Endothelial cell of umbilical vein (primary cell): ENCODE measurements at places on chromosomes 4 and X. TPM values are rescaled to one million over a fixed set of nuclear protein-coding genes. Genes with fewer than 3 reads are reported as not detected.

- peak; percentile 21 for DNase-seq
- H3K4me3 ChIP-seq = peak overlapping the region; percentile 55
- H3K27me3 ChIP-seq = peaks cover 41% of the 10 kb centered on the region
- peaks cover 12% of the 10 kb centered on the region for H3K4me1 ChIP-seq
Observed at GRCh38 chr4:52052475-52052780, 1.3 kb downstream of the SPATA18 start.

DNA sequence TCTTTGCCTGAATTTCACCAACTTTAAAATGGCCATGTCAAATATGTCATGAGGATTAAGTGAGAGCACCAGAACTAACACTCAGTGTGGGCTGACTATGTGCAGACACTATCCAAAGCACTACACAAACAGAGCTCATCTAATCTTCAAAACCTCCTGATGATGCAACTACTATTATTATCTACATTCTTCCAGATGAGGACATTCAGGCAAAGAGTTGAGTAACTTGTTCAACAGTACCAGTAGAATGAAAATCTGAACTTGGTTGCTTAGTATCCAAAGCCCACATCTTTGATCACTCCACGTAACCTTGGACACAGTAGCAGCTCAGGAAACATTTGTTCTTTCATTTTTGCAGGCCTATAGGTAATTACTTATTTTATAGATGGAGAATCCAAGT, 90.1 kb downstream of the ATP8A1 start:
- H3K27ac ChIP-seq = no peak overlapping the region
- no peak for DNase-seq
- H3K36me3 ChIP-seq = no peaks in the 10 kb centered on the region
- H3K27me3 ChIP-seq = no peaks in the 10 kb centered on the region
- H3K4me1 ChIP-seq = no peaks in the 10 kb centered on the region

DNA sequence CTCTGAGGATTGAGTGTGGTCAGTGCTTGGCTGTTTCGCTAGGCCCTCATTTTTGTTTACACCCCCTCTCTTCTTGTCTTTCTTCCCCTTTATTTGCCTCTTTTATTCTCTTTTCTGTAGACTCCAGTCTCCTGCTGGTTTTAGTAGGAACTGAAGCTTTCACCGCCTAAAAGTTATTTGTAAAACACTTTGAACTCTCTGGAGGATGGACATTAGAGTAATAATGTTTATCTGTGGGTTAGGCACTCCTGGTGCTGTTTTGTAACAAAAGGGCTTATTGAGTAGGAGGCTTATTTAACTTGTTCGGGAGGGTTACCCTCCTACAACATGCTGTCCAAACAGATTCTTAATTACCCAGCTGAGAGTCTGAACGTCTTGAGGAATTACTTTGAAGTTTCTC, 1.6 kb upstream of the ARHGAP10 start:
- DNase-seq = no peak
- peaks cover 27% of the 10 kb centered on the region for H3K4me1 ChIP-seq
- no peaks in the 10 kb centered on the region for H3K27me3 ChIP-seq
- H3K36me3 ChIP-seq = no peaks in the 10 kb centered on the region
- H3K4me3 ChIP-seq = no peak overlapping the region
- H3K27ac ChIP-seq = no peak overlapping the region

GRCh38 chr4:80012291-80012690, 60.7 kb downstream of the ANTXR2 start:
- peak overlapping the region; percentile 61 for H3K27ac ChIP-seq
- peaks cover 41% of the 10 kb centered on the region for H3K4me1 ChIP-seq
- H3K27me3 ChIP-seq = no peaks in the 10 kb centered on the region
- no peak overlapping the region for H3K4me3 ChIP-seq

DNA sequence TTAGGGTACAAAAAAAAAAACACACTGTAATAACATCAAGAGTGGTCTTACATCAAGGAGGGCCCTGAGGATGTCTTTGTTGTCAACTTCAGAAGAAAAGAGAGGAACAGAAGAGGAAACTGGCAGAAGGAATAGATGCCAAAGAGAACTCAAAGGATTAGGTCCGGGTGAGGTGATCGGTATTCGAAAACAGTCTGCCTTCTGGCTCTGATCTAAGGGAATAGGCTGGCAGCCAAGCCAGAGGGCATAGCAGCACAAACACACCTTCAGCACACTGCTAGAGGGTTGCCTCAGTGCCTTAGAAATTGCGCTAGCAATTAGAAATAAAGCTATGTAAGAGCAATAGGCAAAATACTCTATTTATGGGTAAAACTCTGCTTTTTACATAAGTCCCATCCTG, 91.4 kb upstream of the TTC29 start:
- H3K27me3 ChIP-seq = peaks cover 19% of the 10 kb centered on the region
- no peaks in the 10 kb centered on the region for H3K4me1 ChIP-seq
- H3K36me3 ChIP-seq = no peaks in the 10 kb centered on the region
- no peak overlapping the region for H3K27ac ChIP-seq
- no peak overlapping the region for H3K4me3 ChIP-seq

- DNase-seq = no peak
- no peaks in the 10 kb centered on the region for H3K36me3 ChIP-seq
- no peaks in the 10 kb centered on the region for H3K27me3 ChIP-seq
- H3K4me3 ChIP-seq = no peak overlapping the region
Observed at GRCh38 chrX:131549011-131549410, 5.1 kb downstream of the OR13H1 start.

DNA sequence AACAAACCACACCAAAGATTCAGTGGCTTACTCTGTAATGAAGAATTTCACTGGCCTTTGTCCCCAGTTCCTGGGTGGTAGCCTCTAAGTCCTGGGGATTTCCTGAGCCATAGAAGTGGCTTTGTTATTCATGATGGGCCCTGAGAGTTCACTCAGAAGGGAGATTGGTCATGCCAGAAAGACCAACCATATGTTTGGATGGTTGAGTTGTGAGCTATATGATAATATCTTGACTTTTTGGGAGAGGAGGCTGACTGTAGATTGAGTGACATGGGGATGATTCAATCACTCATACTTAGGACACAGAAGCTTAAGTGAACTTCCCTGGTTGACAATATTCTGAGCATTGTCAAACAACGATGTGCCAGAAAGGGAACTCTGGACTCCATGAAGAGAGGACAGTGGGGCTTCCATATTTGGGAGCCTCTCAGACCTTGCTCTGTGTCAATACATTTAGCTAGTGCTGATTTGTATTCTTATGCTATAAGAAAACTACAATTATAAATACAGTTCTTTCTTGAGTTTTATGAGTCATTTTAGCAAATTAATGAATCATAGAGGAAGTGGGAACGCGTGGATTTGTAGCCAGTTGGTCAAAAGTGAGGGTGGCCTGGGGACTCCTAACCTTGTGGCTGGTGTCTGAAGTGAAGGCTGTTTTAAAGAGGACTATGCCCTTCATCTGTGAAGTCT, 392.0 kb downstream of the GBA3 start:
- no peaks in the 10 kb centered on the region for H3K4me1 ChIP-seq
- no peak overlapping the region for H3K4me3 ChIP-seq
- H3K27ac ChIP-seq = no peak overlapping the region
- DNase-seq = no peak
- H3K27me3 ChIP-seq = no peaks in the 10 kb centered on the region

- no peaks in the 10 kb centered on the region for H3K4me1 ChIP-seq
- H3K27ac ChIP-seq = no peak overlapping the region
- no peaks in the 10 kb centered on the region for H3K27me3 ChIP-seq
- no peaks in the 10 kb centered on the region for H3K36me3 ChIP-seq
Observed at GRCh38 chr4:99655308-99656081, 2.1 kb downstream of the C4orf54 start.

- no peak overlapping the region for H3K4me3 ChIP-seq
- H3K4me1 ChIP-seq = no peaks in the 10 kb centered on the region
- H3K27me3 ChIP-seq = no peaks in the 10 kb centered on the region
- no peak for DNase-seq
Observed at GRCh38 chr4:59936566-59936965, 1263.6 kb upstream of the ADGRL3 start.

- H3K36me3 ChIP-seq = no peaks in the 10 kb centered on the region
- no peaks in the 10 kb centered on the region for H3K4me1 ChIP-seq
- no peak overlapping the region for H3K4me3 ChIP-seq
- H3K27me3 ChIP-seq = no peaks in the 10 kb centered on the region
Observed at GRCh38 chr4:17065821-17066220, 167.4 kb upstream of the LDB2 start.

DNA sequence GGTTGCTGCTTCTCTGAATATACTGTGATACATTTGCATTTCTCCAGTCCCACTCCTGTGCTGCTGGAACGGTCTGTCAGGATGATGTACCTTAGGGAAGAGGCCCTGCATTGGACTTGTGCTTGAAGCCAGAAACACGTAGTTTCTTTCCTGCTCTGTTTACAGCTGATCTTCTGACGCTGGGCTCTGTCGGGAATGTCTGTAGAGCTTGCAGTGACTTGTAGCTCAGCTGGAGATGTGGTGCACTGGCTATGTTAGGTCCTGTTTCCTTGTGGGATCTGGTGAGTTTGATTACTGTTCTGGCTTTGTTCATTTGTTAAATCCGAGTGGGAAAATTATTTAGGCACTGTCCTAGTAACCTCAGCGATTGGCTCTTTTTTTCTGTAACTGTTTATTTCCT, 137.2 kb upstream of the WDR1 start:
- DNase-seq = no peak
- H3K36me3 ChIP-seq = no peaks in the 10 kb centered on the region
- no peak overlapping the region for H3K27ac ChIP-seq
- H3K4me1 ChIP-seq = no peaks in the 10 kb centered on the region
- H3K27me3 ChIP-seq = no peaks in the 10 kb centered on the region
- H3K4me3 ChIP-seq = no peak overlapping the region

- H3K4me3 ChIP-seq = no peak overlapping the region
- H3K27ac ChIP-seq = peak overlapping the region; percentile 59
- H3K27me3 ChIP-seq = no peaks in the 10 kb centered on the region
- H3K36me3 ChIP-seq = no peaks in the 10 kb centered on the region
- DNase-seq = peak; percentile 24
- peaks cover 19% of the 10 kb centered on the region for H3K4me1 ChIP-seq
Observed at GRCh38 chr4:173367946-173368345, 2.8 kb upstream of the SAP30 start.

- H3K27ac ChIP-seq = no peak overlapping the region
- DNase-seq = no peak
- no peaks in the 10 kb centered on the region for H3K36me3 ChIP-seq
- no peaks in the 10 kb centered on the region for H3K27me3 ChIP-seq
- H3K4me1 ChIP-seq = peaks cover 23% of the 10 kb centered on the region
- H3K4me3 ChIP-seq = no peak overlapping the region
Observed at GRCh38 chr4:153465140-153465539, 1.0 kb upstream of the TMEM131L start.

GRCh38 chrX:131331152-131331551, 42.0 kb upstream of the IGSF1 start:
- H3K4me3 ChIP-seq = no peak overlapping the region
- H3K27me3 ChIP-seq = no peaks in the 10 kb centered on the region
- no peak overlapping the region for H3K27ac ChIP-seq
- no peaks in the 10 kb centered on the region for H3K36me3 ChIP-seq

DNA sequence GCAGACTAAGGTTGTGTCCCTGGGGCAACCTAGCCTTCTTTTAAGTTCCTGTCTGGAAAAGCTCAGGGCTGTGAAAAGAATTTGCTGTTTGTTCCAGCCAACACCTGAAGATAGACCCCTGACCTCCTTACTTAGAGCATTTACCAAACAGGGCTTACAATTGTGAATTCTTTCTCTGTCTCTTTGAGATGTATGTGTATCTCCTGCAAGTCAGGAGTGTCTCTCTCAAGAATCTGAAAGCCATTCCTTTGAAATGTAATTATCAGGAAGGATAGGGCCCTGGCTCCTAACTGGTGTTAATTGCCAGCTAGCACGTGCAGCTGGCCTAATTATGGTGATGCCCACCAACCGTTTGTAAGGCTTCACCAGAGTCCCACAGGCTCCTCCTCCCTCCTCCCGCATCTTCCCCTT, 18.2 kb downstream of the CCNG2 start:
- no peaks in the 10 kb centered on the region for H3K4me1 ChIP-seq
- peaks cover 26% of the 10 kb centered on the region for H3K27me3 ChIP-seq
- no peak for DNase-seq

GRCh38 chr4:73803213-73803612, 33.3 kb upstream of the CXCL6 start:
- H3K27me3 ChIP-seq = no peaks in the 10 kb centered on the region
- no peaks in the 10 kb centered on the region for H3K4me1 ChIP-seq
- no peak for DNase-seq
- H3K4me3 ChIP-seq = no peak overlapping the region
- no peaks in the 10 kb centered on the region for H3K36me3 ChIP-seq

DNA sequence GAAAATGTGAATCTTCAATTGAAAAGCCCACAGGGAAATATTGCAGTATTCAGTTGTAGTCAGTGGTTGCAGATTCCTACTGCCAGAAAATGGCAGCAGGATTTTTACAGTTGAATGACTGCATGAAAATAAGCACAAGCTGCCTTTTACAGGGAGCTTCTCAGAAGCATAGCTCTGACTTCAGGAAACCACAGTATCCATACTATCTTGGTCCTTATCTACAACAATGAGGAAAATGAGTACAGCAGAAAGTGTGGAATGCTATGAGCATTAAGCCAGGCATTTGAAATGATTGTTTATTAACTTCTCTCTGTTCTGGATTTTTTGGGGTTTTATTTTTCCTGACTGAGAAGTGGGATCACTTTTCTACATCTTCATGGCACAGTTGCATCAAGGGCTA, 34.6 kb upstream of the PRRG1 start:
- no peaks in the 10 kb centered on the region for H3K27me3 ChIP-seq
- H3K4me3 ChIP-seq = no peak overlapping the region
- peak; percentile 3 for DNase-seq
- H3K4me1 ChIP-seq = peaks cover 31% of the 10 kb centered on the region

- no peak overlapping the region for H3K4me3 ChIP-seq
- DNase-seq = no peak
- H3K27ac ChIP-seq = no peak overlapping the region
- no peaks in the 10 kb centered on the region for H3K36me3 ChIP-seq
Observed at GRCh38 chr4:69489856-69490255, 5.8 kb downstream of the UGT2B4 start.

- DNase-seq = no peak
- no peaks in the 10 kb centered on the region for H3K36me3 ChIP-seq
- peaks cover 36% of the 10 kb centered on the region for H3K4me1 ChIP-seq
- H3K27me3 ChIP-seq = no peaks in the 10 kb centered on the region
Observed at GRCh38 chr4:141761926-141762325, 125.5 kb downstream of the IL15 start.

ADH4 gene
- polyA plus RNA-seq = not detected in 2 replicates

PCDH10 gene
- polyA plus RNA-seq = 91.0 and 100 TPM in 2 replicates

AFAP1 gene
- polyA plus RNA-seq = 28.9 and 32.3 TPM in 2 replicates

UCP1 gene
- not detected in 2 replicates for polyA plus RNA-seq

ADGRA3 gene
- polyA plus RNA-seq = 13.1 and 17.2 TPM in 2 replicates

EFHC2 gene
- 0.03 TPM in 1 of 2 replicates, not detected in the other for polyA plus RNA-seq

SGMS2 gene
- polyA plus RNA-seq = 33.2 and 39.1 TPM in 2 replicates

NUP62CL gene
- not detected in 2 replicates for polyA plus RNA-seq

GUCY1A1 gene
- polyA plus RNA-seq = 1.2 and 1.3 TPM in 2 replicates

SPINK2 gene
- 0.22 TPM in 1 of 2 replicates, not detected in the other for polyA plus RNA-seq

SOX3 gene
- not detected in 2 replicates for polyA plus RNA-seq

SLC49A3 gene
- 4.2 and 4.6 TPM in 2 replicates for polyA plus RNA-seq

ARHGAP6 gene
- 0.33 and 0.83 TPM in 2 replicates for polyA plus RNA-seq

CNOT6L gene
- 7.7 and 8.5 TPM in 2 replicates for polyA plus RNA-seq

SLC25A53 gene
- polyA plus RNA-seq = 3.0 and 4.6 TPM in 2 replicates

AKAP4 gene
- not detected in 2 replicates for polyA plus RNA-seq
